ENCODE measurements at places on chromosomes 12 and 14. TPM values are rescaled to one million over a fixed set of nuclear protein-coding genes. Genes with fewer than 3 reads are reported as not detected.

PIANP gene
- total RNA-seq = not detected

RGS6 gene
- total RNA-seq = 24.0 TPM

NPAS3 gene
- total RNA-seq = 5.7 TPM

EIF2S3B gene
- 0.36 TPM for total RNA-seq

KRT73 gene
- not detected for total RNA-seq

GLIPR1L1 gene
- total RNA-seq = not detected

PTGDR gene
- total RNA-seq = 0.29 TPM

DNAJC22 gene
- 0.51 TPM for total RNA-seq

CFAP251 gene
- total RNA-seq = 0.91 TPM

IL31 gene
- not detected for total RNA-seq

FGF23 gene
- not detected for total RNA-seq

CCDC177 gene
- not detected for total RNA-seq

AHSA1 gene
- total RNA-seq = 115 TPM

CLEC1A gene
- 3.3 TPM for total RNA-seq

HOTAIR gene
- total RNA-seq = not detected

USP15 gene
- total RNA-seq = 65.7 TPM

MYF6 gene
- not detected for total RNA-seq

SLC5A8 gene
- not detected for total RNA-seq

CDKN3 gene
- total RNA-seq = 3.5 TPM

TAS2R19 gene
- total RNA-seq = 0.77 TPM

COL2A1 gene
- total RNA-seq = not detected

BTG1 gene
- 125 TPM for total RNA-seq

GTF2H3 gene
- total RNA-seq = 13.7 TPM

SLC4A8 gene
- total RNA-seq = 0.50 TPM

VRTN gene
- not detected for total RNA-seq

SLC10A1 gene
- total RNA-seq = not detected

LYZ gene
- total RNA-seq = 48.4 TPM

TAS2R42 gene
- not detected for total RNA-seq

C12orf57 gene
- total RNA-seq = 281 TPM

CLEC9A gene
- not detected for total RNA-seq

LMO3 gene
- 4.5 TPM for total RNA-seq

SLC25A21 gene
- 1.7 TPM for total RNA-seq

C12orf50 gene
- total RNA-seq = 0.17 TPM

PLCZ1 gene
- 0.47 TPM for total RNA-seq

TEX52 gene
- not detected for total RNA-seq

NANOG gene
- total RNA-seq = not detected

ANG gene
- 7.7 TPM for total RNA-seq

WNT1 gene
- not detected for total RNA-seq

CD163L1 gene
- 1.3 TPM for total RNA-seq

ALG10B gene
- 7.6 TPM for total RNA-seq

LRRK2 gene
- 16.8 TPM for total RNA-seq

CELA1 gene
- total RNA-seq = 0.26 TPM

PLEK2 gene
- 0.82 TPM for total RNA-seq

OLR1 gene
- 0.79 TPM for total RNA-seq

OTOGL gene
- 25.9 TPM for total RNA-seq

GPX2 gene
- total RNA-seq = not detected

EML5 gene
- total RNA-seq = 0.40 TPM

MSRB3 gene
- total RNA-seq = 125 TPM

GSC gene
- not detected for total RNA-seq

SLC2A14 gene
- total RNA-seq = not detected

HOXC12 gene
- total RNA-seq = not detected
